ENCODE measurements at places on chromosomes 6 and 20.
A peak's percentile ranks its signal among the peaks of the same experiment; 100 is the strongest.

GRCh38 chr6:25404091-25404490, 124.9 kb downstream of the CARMIL1 start:
- DNase-seq: no peak

DNA sequence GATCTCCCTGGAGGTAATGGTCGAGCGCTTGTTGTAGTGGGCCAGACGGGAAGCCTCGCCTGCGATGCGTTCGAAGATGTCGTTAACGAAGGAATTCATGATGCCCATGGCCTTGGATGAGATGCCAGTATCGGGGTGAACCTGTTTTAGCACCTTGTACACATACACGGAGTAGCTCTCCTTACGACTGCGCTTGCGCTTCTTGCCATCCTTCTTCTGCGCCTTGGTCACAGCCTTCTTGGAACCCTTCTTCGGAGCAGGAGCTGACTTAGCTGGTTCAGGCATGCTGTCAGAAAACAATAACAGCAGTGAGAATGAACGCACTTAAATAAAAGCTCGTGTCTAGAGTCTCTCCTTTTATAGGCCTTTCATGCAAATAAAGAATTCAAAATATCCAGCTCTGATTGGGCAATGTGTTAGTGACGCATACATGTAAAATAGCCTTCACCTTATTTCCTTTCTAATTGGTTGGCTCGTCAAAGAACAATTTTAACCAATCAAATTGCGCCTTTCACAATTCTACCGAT, 129.2 kb downstream of the HFE start:
- peak; percentile 77 for DNase-seq

GRCh38 chr6:2765896-2766766, 938 bp downstream of the WRNIP1 start:
- DNase-seq: no peak

DNA sequence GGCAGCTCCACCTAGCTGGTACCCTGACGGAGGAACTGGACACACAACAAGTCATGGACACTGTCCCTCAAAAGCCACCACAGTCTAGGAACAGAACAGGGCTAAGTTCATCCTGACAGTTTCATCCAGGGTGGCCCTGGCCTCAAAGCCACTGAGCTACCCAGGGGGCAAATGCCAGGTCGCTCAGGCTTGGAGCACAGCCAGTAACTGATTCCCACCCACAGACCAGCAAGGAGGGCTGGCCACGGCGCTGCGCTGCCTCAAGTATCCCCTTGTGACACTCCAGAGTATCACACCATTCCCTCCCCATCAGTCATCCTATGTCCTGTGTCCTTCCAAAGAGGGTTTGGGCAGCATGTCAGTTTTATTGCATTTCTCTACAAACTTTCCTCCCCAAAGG, 72.2 kb downstream of the GINS1 start:
- DNase-seq: no peak

GRCh38 chr20:63567386-63568169, 6.5 kb downstream of the HELZ2 start:
- DNase-seq: peak; percentile 76

GRCh38 chr6:73134588-73134987, 90.7 kb downstream of the KHDC1L start:
- DNase-seq: no peak

- DNase-seq: no peak
Observed at GRCh38 chr20:36548006-36548315, 6.6 kb downstream of the MYL9 start.

DNA sequence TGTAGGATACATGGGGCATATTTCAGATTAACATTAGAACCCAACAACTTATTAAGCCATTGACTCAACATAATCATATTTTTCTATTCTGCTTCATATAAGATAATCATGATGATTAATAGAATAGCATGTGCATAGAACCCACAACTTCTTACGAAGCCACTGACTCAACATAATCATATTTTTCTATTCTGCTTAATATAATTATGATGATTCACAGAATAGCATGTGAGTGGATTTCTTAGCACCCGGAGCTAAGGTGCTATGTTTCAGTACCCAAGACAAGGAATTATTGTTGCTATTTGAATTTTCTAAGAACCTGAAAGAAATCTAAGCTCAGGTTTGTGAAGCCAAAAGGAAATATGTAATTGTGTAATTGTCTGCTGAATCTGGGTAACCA, 96.8 kb downstream of the TENT5A start:
- no peak for DNase-seq

GRCh38 chr6:118488631-118489030, 59.5 kb upstream of the PLN start:
- DNase-seq: no peak

All from CD4-positive, alpha-beta T cell (primary cell).